Fibroblast of skin of scalp (primary cell): ENCODE measurements at places on chromosomes 2 and 18.

GRCh38 chr18:69365658-69366057 is 35.0 kb upstream of the DOK6 start:
- no peak for DNase-seq

DNA sequence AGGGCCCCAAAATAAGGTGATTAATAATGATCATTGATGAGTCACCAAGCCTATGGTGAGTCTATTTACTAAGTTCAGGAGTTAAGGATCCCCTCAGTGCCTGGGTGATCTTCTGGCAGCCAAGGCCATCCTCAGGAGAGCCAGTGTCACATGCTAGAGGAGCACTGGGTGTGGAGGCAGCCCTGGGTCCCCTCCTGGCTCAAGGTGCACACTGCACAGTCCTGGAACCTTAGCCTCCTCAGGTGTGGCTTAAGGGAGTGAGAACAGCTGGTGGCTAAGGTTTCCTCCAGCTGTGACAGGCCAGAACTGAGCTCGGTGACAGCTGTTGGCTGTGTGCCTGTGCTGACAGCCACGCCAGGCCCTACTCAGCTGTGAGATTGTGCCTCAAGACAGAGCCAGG is 52.1 kb upstream of the ACAA2 start:
- DNase-seq, result no peak

DNA sequence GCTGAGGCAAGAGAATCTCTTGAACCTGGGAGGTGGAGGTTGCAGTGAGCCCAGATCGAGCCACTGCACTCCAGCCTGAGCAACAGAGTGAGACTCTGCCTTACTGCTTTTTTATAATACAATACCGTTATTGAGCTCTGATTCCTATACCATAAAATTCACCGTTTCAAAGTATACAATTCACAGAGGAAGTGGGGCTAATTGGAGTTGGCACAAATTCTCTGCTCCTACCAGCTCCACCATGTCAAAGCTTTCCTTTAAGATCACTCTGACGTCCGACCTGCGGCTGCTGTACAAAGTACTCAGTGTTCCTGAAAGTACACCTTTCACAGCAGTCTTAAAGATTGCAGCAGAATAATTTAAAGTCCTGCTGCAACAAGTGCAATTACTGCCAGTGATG is 29.6 kb upstream of the CYBRD1 start:
- DNase-seq, result no peak

- DNase-seq, result no peak
These were observed 23.6 kb upstream of the KCNG2 start for GRCh38 chr18:79774111-79774510.

GRCh38 chr2:207683879-207684627 is 27.4 kb upstream of the CCNYL1 start:
- DNase-seq, result peak; percentile 90
